Cardiac septum (tissue), 1 donor: ENCODE measurements at places on chromosomes 2 and 18.

GRCh38 chr2:188765522-188766470, 208.4 kb upstream of the COL3A1 start:
- no peak for DNase-seq

- DNase-seq, result no peak
Measured at GRCh38 chr2:135256531-135257260, 204.6 kb downstream of the RAB3GAP1 start.

- no peak for DNase-seq
Measured at GRCh38 chr2:40827392-40827791, 375.5 kb upstream of the SLC8A1 start.

GRCh38 chr2:159788253-159788652, 9.8 kb downstream of the CD302 start:
- no peak for DNase-seq

GRCh38 chr18:34631093-34631966, 78.8 kb upstream of the DTNA start:
- DNase-seq, result no peak
